Activated naive CD4-positive, alpha-beta T cell treated with anti-CD3 and anti-CD28 coated beads for 36 hours (primary cell): ENCODE measurements at places on chromosomes 2 and 18. TPM values are rescaled to one million over a fixed set of nuclear protein-coding genes. Genes with fewer than 3 reads are reported as not detected.

The ACTG2 gene
- not detected for total RNA-seq

The RAB27B gene
- not detected for total RNA-seq

The IL37 gene
- total RNA-seq = not detected

The SH3BP4 gene
- total RNA-seq = 0.42 TPM

The NCKAP5 gene
- not detected for total RNA-seq

The PSD4 gene
- 85.9 TPM for total RNA-seq

The TTC31 gene
- 30.6 TPM for total RNA-seq

The TEX44 gene
- not detected for total RNA-seq

The AGXT gene
- total RNA-seq = not detected

The HMSD gene
- 25.0 TPM for total RNA-seq

The DNER gene
- not detected for total RNA-seq

The ATP8B1 gene
- not detected for total RNA-seq

The CDC42EP3 gene
- 9.4 TPM for total RNA-seq

The TRIM43 gene
- total RNA-seq = not detected

The TAF1B gene
- 24.8 TPM for total RNA-seq

The ZAP70 gene
- 167 TPM for total RNA-seq

The FZD7 gene
- total RNA-seq = 0.43 TPM

The MOGAT1 gene
- total RNA-seq = not detected

The TMEM182 gene
- total RNA-seq = 6.3 TPM

The TBR1 gene
- total RNA-seq = not detected

The EVA1A gene
- not detected for total RNA-seq

The INHA gene
- total RNA-seq = not detected

The TSN gene
- total RNA-seq = 52.6 TPM

The SCN7A gene
- not detected for total RNA-seq

The SIX3 gene
- not detected for total RNA-seq

The PSMA8 gene
- 2.1 TPM for total RNA-seq

The PAX3 gene
- not detected for total RNA-seq

The CFAP65 gene
- total RNA-seq = not detected

The ASAP2 gene
- 0.15 TPM for total RNA-seq

The DUSP11 gene
- total RNA-seq = 24.4 TPM

The EVX2 gene
- total RNA-seq = not detected

The CIB4 gene
- total RNA-seq = not detected

The SAG gene
- not detected for total RNA-seq

The SF3B1 gene
- 235 TPM for total RNA-seq

The SPC25 gene
- 32.0 TPM for total RNA-seq

The DCDC2C gene
- total RNA-seq = not detected

The ERBB4 gene
- total RNA-seq = not detected

The GPR45 gene
- not detected for total RNA-seq

The SLC5A7 gene
- total RNA-seq = not detected

The TTR gene
- not detected for total RNA-seq

The HOXD3 gene
- not detected for total RNA-seq

The EGR4 gene
- 0.12 TPM for total RNA-seq

The FOXD4L1 gene
- 0.10 TPM for total RNA-seq

The CDH7 gene
- not detected for total RNA-seq

The DNAH6 gene
- 0.07 TPM for total RNA-seq
